Neural crest cell (in vitro differentiated cells): ENCODE measurements at places on chromosomes 5 and 9. TPM values are rescaled to one million over a fixed set of nuclear protein-coding genes. Genes with fewer than 3 reads are reported as not detected.

WDR31 gene
- total RNA-seq, result 3.5 and 3.6 TPM in 2 replicates

SLCO4C1 gene
- total RNA-seq, result 3.9 TPM in 2 replicates

SLC25A2 gene
- 0.72 and 1.1 TPM in 2 replicates for total RNA-seq

SHISAL2B gene
- total RNA-seq, result 0.55 and 0.93 TPM in 2 replicates

ZNF879 gene
- total RNA-seq, result 6.6 and 7.4 TPM in 2 replicates

GRCh38 chr5:177100714-177101121, 14.0 kb downstream of the FGFR4 start:
- DNase-seq, result no peak
- no peak overlapping the region for H3K27ac ChIP-seq
- peaks cover 7% of the 10 kb centered on the region for H3K4me1 ChIP-seq
- no peaks in the 10 kb centered on the region for H3K36me3 ChIP-seq
- no peak overlapping the region for H3K4me3 ChIP-seq

GRCh38 chr9:7607421-7607820, 192.2 kb downstream of the DMAC1 start:
- no peak overlapping the region for H3K4me3 ChIP-seq
- DNase-seq, result no peak
- H3K27ac ChIP-seq, result no peak overlapping the region
- no peaks in the 10 kb centered on the region for H3K36me3 ChIP-seq
- no peaks in the 10 kb centered on the region for H3K27me3 ChIP-seq
